Liver (tissue), 10 donors: ENCODE measurements at places on chromosomes 4 and X. TPM values are rescaled to one million over a fixed set of nuclear protein-coding genes. Genes with fewer than 3 reads are reported as not detected.

Gene ARSJ
- total RNA-seq = 0.56 TPM

Gene F8A1
- 0.42 TPM for total RNA-seq

Gene NAP1L2
- total RNA-seq = not detected

Gene CT47A7
- not detected for total RNA-seq

Gene GC
- total RNA-seq = 2,843 TPM

Gene BST1
- total RNA-seq = 7.7 TPM

Gene CCSER1
- 2.3 TPM for total RNA-seq

Gene MAOB
- total RNA-seq = 34.0 TPM

Gene ADH6
- 115 TPM for total RNA-seq

Gene P2RY4
- 0.08 TPM for total RNA-seq

Gene MAB21L2
- 1.5 TPM for total RNA-seq

DNA sequence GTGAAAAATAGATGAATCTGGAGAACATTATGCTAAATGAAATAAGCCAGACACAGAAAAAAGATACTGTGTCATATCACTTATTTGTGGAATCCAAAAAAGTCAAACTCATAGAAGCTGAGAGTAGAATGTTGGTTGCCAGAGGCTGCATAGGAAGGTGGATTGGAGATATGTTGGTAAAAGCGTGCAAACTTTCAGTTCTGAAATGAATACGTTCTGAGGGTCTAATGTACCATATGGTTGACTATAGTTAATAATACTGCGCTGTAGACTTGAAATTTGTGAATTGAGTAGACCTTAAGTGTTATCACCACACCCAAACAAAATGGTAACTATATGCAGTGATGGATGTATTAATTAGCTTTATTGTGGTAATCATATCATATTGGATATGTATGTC, 45.0 kb upstream of the UPRT start:
- no peak overlapping the region for H3K4me3 ChIP-seq
- no peaks in the 10 kb centered on the region for H3K27me3 ChIP-seq
- DNase-seq = no peak
- H3K27ac ChIP-seq = no peak overlapping the region
- H3K36me3 ChIP-seq = no peaks in the 10 kb centered on the region
- no peaks in the 10 kb centered on the region for H3K4me1 ChIP-seq

GRCh38 chr4:57093845-57094831, 16.0 kb downstream of the IGFBP7 start:
- H3K27ac ChIP-seq = peak overlapping the region; percentile 20
- no peak for DNase-seq
- no peaks in the 10 kb centered on the region for H3K36me3 ChIP-seq
- no peak overlapping the region for H3K4me3 ChIP-seq
- H3K27me3 ChIP-seq = no peaks in the 10 kb centered on the region
- peaks cover 3% of the 10 kb centered on the region for H3K4me1 ChIP-seq

- no peaks in the 10 kb centered on the region for H3K4me1 ChIP-seq
- H3K27me3 ChIP-seq = no peaks in the 10 kb centered on the region
- peak; percentile 33 for DNase-seq
- H3K36me3 ChIP-seq = no peaks in the 10 kb centered on the region
Observed at GRCh38 chrX:149286940-149287349, 218.2 kb downstream of the IDS start.

GRCh38 chr4:119286377-119287002, 35.4 kb downstream of the FABP2 start:
- no peaks in the 10 kb centered on the region for H3K4me1 ChIP-seq
- no peak for DNase-seq
- H3K27ac ChIP-seq = no peak overlapping the region
- H3K4me3 ChIP-seq = no peak overlapping the region
- H3K27me3 ChIP-seq = no peaks in the 10 kb centered on the region
- no peaks in the 10 kb centered on the region for H3K36me3 ChIP-seq

GRCh38 chrX:151702026-151702714, 6.9 kb downstream of the PRRG3 start:
- no peak overlapping the region for H3K4me3 ChIP-seq
- H3K4me1 ChIP-seq = no peaks in the 10 kb centered on the region
- no peak for DNase-seq
- H3K36me3 ChIP-seq = no peaks in the 10 kb centered on the region
- no peak overlapping the region for H3K27ac ChIP-seq

DNA sequence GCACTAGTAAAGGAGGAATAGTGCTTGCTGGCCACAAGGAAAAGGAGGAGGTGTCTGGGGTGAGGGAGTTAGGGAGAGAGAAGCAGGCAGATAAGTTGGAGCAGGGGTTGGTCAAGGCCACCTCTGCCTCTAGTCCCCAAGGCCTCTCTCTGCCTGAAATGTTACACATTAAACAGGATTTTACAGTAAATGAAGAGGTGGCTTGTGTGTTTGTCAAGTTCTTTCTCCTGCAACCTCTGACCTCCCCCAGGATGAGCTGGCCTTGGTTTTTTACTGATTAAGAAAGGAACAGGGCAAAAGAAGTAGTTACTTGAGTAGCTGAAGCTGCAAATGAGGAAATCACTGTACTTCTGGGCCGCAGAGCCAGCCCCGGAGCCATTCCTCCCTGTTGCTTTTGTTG, 2.0 kb downstream of the GJB1 start:
- H3K4me3 ChIP-seq = no peak overlapping the region
- no peaks in the 10 kb centered on the region for H3K27me3 ChIP-seq
- no peak overlapping the region for H3K27ac ChIP-seq

- H3K4me1 ChIP-seq = no peaks in the 10 kb centered on the region
- no peak overlapping the region for H3K4me3 ChIP-seq
- no peak for DNase-seq
- no peak overlapping the region for H3K27ac ChIP-seq
Observed at GRCh38 chr4:102780476-102781144, 19.8 kb upstream of the MANBA start.

- no peak for DNase-seq
- no peak overlapping the region for H3K4me3 ChIP-seq
- no peak overlapping the region for H3K27ac ChIP-seq
- H3K27me3 ChIP-seq = no peaks in the 10 kb centered on the region
Observed at GRCh38 chrX:16588266-16588665, 61.7 kb upstream of the S100G start.

GRCh38 chr4:3238721-3239120, 10.2 kb upstream of the MSANTD1 start:
- peaks cover 20% of the 10 kb centered on the region for H3K36me3 ChIP-seq
- H3K4me3 ChIP-seq = no peak overlapping the region

DNA sequence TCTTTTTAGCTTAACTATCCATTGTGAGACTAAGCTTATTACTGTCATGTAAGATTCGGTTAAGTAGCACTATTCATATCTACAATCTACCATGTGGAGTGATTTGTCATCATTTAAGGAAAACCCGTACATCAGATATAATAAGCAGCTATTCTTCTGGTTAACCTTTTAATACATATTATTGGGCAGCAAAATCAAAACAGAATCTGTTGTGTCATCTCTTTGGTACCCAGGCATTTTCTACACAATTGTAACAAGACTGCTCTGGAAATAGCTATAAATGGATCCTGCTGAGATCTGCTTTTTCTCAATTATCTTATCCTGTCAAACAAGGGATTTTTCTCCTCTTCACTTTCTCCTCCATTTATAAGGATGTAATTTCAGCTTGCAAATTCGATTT, 521.5 kb upstream of the MAGEB2 start:
- no peak for DNase-seq
- H3K27me3 ChIP-seq = no peaks in the 10 kb centered on the region
- no peak overlapping the region for H3K27ac ChIP-seq
- no peaks in the 10 kb centered on the region for H3K36me3 ChIP-seq

GRCh38 chr4:55729351-55730279, 90.0 kb upstream of the EXOC1L start:
- peaks cover 1% of the 10 kb centered on the region for H3K4me1 ChIP-seq
- H3K4me3 ChIP-seq = no peak overlapping the region
- DNase-seq = no peak
- no peaks in the 10 kb centered on the region for H3K36me3 ChIP-seq

GRCh38 chrX:143435916-143436315, 81.4 kb downstream of the SPANXN3 start:
- no peaks in the 10 kb centered on the region for H3K4me1 ChIP-seq
- no peaks in the 10 kb centered on the region for H3K36me3 ChIP-seq
- H3K4me3 ChIP-seq = no peak overlapping the region
- no peak overlapping the region for H3K27ac ChIP-seq

GRCh38 chr4:76614589-76614988, 179.6 kb downstream of the SHROOM3 start:
- H3K27me3 ChIP-seq = no peaks in the 10 kb centered on the region
- DNase-seq = no peak
- H3K36me3 ChIP-seq = no peaks in the 10 kb centered on the region
- no peak overlapping the region for H3K27ac ChIP-seq
- no peak overlapping the region for H3K4me3 ChIP-seq
- no peaks in the 10 kb centered on the region for H3K4me1 ChIP-seq

- H3K4me3 ChIP-seq = no peak overlapping the region
- H3K36me3 ChIP-seq = no peaks in the 10 kb centered on the region
Observed at GRCh38 chr4:184438375-184438774, 36.0 kb downstream of the IRF2 start.

DNA sequence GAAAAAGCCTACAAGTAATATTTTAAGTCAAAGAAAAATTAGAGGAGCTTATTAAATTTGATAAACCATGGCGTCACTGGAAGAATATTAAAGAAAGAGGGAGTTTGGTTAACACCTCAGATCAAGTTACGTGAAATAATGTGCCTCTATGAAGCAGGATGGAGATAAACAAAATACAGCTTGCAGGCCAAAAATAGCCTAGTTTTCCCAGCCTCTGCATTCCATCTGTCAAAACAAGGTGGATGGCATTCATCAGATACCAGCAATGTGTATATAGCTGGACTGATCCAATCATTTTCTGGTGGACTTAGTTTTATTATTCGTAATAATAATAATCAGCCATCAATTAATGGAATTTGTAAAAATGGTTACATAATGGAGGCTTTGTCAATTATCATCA, 230.7 kb downstream of the NR3C2 start:
- H3K4me1 ChIP-seq = peaks cover 6% of the 10 kb centered on the region
- no peaks in the 10 kb centered on the region for H3K27me3 ChIP-seq
- H3K27ac ChIP-seq = no peak overlapping the region
- H3K36me3 ChIP-seq = no peaks in the 10 kb centered on the region

GRCh38 chr4:171621646-171622045, 191.6 kb upstream of the GALNTL6 start:
- DNase-seq = no peak
- H3K27ac ChIP-seq = no peak overlapping the region
- no peaks in the 10 kb centered on the region for H3K36me3 ChIP-seq
- H3K27me3 ChIP-seq = no peaks in the 10 kb centered on the region
- H3K4me1 ChIP-seq = no peaks in the 10 kb centered on the region
- no peak overlapping the region for H3K4me3 ChIP-seq
